ENCODE measurements at places on chromosomes 11 and 22.
A peak's percentile ranks its signal among the peaks of the same experiment; 100 is the strongest.

GRCh38 chr11:90222459-90223247 is at the start of gene CHORDC1:
Gene CHORDC1, minus strand, starts transcription at chr11:90223049. Its CDS starts 95 bp downstream, at chr11:90222954.
- peak; percentile 94 for DNase-seq

DNA sequence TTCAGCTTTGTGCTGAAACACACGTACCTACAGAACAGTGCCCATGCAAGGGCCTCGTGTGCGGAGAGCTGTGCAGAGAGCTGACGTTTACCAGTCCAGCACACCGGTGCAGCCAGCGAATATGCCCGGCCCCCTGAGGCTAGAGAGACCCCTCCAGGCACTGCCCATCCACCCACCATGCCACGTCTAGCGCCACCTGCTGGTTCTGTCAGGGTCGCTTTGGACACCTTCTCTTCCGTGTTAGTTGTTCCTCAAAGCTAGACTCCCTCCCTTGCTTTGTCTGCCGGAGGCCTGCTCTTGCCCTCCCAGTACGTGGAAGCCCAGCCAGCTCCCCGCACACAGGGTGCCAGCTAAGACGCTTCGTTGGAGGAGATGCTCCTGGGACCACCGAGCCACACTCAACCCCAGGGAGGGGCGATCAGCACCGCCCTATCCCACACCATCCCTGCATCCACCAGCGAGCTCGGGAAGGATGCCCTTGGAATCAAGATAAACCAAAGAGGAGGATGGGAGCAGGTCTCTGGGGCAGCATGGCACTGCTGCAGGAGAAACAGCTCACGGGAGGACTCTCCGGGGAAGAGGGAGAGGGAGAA is 43.4 kb downstream of the CPT1A start:
- DNase-seq = peak; percentile 40

- DNase-seq = no peak
These were observed 3.4 kb upstream of the NDUFC2 start for GRCh38 chr11:78083021-78083420.

DNA sequence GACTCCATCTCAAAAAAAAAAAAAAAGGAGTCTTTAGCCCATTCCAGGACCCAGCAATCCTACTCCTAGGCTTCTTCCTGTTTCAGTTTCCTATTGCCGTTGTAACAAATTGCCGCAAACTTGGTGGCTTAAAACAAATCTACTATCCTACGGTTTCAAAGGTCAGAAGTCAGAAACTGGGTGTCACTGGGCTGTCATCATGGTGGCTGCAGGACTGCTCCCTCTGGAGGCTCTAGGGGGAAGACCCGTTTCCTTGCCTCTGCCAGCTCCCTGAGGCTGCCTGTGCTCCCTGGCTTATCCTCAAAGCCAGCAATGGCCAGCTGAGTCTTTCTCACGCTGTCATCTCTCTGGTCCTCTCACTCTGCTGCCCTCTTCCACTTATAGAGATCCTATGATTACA is 8.7 kb upstream of the DAGLA start:
- no peak for DNase-seq

DNA sequence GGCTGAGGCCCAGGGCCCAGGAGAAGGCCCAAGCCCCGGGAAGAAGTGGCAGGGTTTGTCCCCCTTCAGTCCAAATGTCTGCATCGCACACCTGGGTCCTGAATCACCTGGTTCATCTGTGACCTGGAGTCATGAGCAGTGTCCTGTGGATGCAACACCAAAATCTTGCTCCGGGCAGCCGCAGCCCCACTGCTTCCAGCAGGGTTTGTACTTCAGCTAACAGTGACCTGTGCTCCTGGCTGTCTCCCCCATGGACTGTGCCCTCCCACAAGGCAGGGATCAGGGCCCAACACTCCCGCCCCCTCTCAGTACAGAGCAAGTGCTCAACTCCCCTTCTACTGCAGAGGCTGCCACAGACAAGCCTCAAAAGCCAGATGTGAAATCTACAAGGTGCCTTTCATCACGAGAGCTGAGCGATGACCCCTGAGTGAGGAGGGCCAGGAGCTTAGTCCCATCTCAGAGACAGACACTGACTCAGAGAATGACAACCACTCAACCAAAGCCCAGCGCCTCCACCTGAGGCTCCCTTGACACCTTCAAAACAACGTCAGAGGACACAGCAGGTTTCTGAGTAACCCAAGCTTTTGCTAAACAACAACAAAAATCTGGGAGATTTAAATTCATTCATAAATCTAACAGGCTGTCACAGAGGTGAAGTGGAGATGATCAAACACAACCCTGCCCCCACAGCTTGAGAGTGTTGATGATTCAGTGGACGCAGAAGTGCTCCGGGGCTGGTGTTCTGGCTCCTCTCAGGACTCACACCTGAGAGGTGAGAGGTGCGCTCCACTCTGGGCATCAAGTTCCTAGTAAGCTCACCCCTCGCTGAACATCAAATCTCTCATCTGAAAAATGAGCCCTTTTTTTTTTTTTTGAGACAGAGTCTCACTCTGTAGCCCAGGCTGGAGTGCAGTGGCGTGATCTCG is 3.4 kb downstream of the KIAA0930 start:
- DNase-seq = no peak

DNA sequence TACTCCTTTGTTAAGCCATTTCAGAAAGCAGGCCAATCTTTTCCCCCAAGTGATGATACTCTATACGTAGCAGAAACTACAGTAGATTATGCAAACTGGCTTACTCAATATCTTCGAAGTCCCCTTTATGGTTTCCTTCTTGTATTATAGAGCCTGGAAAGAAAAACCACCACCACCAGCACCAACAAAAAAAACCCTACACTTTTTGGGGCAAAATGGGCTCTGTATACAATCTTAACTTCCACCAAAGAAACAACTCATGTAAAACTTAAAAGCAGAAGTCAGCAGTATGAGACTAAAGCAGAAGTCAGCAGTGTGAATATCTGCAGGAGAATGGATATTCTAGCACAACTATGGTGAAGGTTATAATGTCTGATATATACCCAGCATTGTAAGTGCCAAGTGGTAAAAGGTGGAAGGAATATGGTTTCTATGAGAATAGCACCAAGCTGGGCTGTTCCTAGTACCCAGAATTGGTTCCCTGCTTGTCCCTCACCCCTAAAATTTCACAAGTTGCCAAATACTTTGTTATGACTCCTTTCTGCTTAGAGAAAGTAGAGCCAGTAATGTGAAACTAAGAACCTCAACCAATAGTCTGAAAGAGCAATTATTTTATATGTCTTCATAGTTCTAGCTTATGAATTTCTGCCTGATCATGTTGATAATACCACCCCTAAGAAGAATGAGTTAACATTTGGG is 252.1 kb downstream of the SBF2 start:
- DNase-seq = no peak

- no peak for DNase-seq
These were observed 73.0 kb downstream of the RSF1 start for GRCh38 chr11:77747381-77747969.

DNA sequence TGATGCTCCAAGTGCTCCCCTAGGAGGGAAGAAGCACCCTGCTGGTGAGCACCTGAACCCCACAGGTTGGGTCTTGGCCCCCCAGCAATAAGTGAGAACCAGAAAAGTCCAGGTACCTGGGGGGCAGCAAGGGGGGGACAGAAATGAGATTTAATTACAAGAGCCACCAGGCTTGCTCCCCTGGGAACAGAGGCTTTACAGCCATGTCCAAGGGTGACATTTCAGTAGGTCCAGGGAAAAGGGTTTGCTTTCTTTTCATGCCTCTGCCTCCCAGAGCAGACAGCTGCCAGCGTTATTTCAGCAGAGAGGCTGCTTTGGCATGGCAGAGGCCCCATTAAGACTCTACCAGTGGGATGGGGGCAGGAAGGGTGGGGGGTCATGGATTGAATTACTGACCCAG is 437.7 kb downstream of the BUD13 start:
- DNase-seq = no peak

DNA sequence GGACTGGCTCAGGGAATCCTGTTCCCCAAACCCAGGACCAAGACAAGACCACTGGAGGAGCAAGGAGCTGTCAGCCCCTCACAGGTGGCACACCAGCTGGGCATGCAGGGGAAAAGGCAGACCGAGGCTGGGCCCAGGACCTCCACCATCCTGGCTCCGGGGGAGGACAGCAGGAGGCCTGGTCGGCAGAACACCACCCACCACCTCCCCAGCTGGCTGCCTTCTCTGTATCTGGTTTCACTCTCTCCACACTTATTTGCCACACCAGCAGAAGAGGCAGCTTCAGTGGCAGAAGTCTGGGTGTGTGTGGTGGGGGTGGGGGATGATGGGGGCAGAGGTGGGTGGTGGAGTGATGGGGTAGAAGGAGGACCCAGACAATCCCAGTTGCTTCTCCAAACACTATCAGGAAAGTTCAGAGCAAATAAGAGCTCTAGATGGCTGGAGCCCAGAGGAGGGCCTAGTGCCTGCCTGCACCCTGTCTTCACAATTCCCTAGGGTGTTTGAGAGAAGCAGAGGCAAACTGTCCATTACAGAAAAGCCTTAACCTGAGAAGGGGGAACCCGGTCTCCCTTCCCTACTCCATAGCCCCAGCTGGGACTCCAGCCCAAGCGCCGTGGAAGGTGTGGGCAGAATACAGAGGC is 51.9 kb upstream of the CDON start:
- DNase-seq = no peak

- peak; percentile 15 for DNase-seq
These were observed 47.7 kb downstream of the CWC15 start for GRCh38 chr11:94925422-94926270.

DNA sequence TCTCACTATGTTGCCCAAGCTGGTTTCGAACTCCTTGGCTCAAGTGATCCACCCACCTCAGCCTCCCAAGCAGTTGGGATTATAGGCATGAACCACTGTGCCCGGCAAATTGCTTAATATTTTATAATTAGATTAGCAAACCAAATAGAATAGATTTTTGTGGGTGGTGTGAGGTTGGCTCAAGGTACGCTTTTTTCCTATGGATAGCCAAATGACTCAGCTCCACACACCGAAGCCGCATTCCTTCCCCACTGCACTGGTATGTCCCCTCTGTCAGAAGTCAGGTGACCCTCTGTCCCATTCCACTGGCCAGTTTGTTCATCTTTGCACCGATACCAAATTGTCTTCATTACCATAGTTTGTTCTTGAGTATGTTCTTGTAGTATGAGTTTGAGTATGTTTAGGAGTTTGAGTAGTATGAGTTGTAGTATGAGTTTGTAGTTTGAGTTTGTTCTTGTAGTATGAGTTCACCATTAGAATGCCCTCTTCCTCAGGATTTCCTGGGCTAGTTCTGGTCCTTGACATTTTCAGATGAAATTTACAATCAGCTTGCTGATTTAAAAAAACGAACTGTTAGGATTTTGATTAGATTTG is 19.4 kb downstream of the SUSD2 start:
- DNase-seq = no peak

- no peak for DNase-seq
These were observed 816.3 kb downstream of the NTM start for GRCh38 chr11:132186699-132187098.

- DNase-seq = no peak
These were observed 32.1 kb downstream of the SNU13 start for GRCh38 chr22:41656556-41656955.

- no peak for DNase-seq
These were observed 68.4 kb upstream of the CYP2D6 start for GRCh38 chr22:42199025-42199424.

- no peak for DNase-seq
These were observed 35.6 kb upstream of the CDON start for GRCh38 chr11:126098204-126098769.
